GM18507 (cell line): ENCODE measurements at places on chromosomes 11 and 22.

- no peak for DNase-seq
Observed at GRCh38 chr22:46329616-46330015, 5.9 kb upstream of the TRMU start.

- no peak for DNase-seq
Observed at GRCh38 chr22:49544286-49544685, 283.4 kb downstream of the BRD1 start.

GRCh38 chr11:102572554-102573220 is 42.1 kb upstream of the MMP7 start:
- no peak for DNase-seq

DNA sequence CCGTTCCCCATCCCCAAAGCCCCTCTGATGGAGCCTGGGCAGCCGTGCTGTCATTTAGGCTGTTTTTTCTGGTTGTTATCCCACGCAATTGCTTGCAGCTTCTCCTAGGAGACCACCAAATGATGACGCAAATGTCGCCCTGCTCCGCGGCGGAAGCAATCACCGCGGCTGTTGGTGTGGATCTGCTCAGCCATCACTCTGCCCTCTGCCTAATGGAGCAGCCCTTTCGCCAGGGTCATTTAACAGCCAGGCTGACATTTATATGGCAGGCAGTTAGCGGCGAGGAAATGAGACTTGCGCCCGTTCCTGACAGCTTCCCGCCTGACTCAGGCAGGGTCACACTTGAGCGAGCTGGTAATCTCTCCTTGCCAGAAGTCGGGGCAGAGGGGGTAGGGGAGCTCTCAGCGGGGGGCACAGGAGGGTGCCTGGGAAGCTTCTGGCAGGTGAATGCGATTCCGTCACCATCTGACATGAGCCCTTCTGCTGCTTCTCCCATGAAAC is 97.9 kb upstream of the RTL6 start:
- no peak for DNase-seq

DNA sequence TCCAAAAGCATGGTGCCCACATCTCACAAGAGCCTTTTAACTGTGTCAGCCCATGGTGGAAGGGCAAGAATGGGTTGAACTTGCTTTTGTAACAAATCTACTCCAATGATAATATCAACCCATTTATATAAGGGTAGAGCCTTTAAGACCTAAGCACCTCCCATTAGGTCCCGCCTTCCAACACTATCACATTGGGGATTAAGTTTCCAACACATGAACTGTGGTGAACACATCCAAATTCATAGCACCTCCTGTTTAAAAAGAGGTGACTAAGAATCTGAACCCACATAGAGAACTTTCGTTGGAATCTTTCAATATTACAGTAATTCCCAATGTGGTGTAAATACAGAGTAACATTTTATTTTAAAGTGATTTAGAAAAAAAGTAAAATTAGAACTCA is 9.2 kb upstream of the CNTF start:
- no peak for DNase-seq

DNA sequence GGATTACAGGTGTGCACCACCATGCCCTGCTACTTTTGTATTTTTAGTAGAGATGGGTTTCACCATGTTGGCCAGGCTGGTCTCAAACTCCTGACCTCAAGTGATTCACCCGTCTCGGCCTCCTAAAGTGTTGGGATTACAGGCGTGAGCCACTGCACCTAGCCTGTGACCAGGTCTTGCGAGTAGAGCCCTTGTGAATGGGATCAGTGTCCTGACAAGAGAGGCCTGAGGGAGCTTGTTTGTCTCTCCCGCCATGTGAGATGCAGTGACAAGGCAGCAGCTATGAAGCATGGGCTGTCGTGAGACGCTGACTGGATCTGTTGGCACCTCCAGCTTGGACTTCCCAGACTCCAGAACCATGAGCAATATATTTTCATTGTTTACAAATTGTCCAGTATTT is 69.3 kb downstream of the LRRC32 start:
- DNase-seq, result no peak

DNA sequence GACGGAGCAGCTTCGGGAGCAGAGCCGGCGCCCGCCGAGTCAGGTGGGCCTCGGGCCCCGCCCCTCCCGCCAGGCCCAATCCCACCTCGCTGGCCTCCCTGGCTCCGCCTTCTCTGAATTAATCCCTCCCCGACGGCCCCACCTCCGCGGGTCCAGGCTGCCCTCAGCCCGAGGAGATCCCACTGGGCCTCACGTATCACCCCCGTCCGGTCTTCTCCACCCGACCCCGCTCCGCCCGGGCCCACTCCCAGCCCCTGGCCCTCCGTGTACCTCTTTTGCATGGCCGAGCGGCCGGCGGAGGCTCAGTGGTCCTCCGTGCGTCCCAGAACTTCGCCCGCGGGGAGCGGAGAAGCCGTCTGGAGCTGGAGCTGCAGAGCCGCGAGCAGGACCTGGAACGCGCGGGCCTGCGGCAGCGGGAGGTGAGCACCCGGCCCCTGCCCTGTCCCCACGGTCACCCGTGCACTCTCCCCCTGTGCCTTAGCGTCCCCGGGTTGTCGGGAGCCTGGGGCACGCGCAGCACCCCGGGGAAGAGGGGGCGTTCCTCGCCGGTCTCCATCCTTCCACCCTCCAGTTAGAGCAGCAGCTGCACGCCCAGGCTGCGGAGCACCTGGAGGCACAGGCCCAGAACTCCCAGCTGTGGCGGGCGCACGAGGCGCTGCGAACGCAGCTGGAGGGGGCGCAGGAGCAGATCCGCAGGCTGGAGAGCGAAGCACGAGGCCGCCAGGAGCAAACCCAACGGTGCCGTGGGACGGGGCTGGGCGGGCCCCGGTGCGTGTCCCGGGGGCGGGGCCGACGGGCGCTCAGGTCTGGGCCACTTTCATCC is 2.2 kb upstream of the CD151 start:
- DNase-seq, result no peak
